ENCODE measurements at places on chromosomes 3 and 15. TPM values are rescaled to one million over a fixed set of nuclear protein-coding genes. Genes with fewer than 3 reads are reported as not detected.

ESYT3 gene
- 0.09 TPM for polyA plus RNA-seq

C3orf20 gene
- polyA plus RNA-seq, result not detected

PRTG gene
- 1.1 TPM for polyA plus RNA-seq

SLC27A2 gene
- 0.34 TPM for polyA plus RNA-seq

INAFM2 gene
- 7.3 TPM for polyA plus RNA-seq

CTDSPL2 gene
- polyA plus RNA-seq, result 35.0 TPM

DOCK3 gene
- 0.11 TPM for polyA plus RNA-seq

CCR3 gene
- polyA plus RNA-seq, result not detected

SLC28A1 gene
- not detected for polyA plus RNA-seq

DAPK2 gene
- 10.5 TPM for polyA plus RNA-seq
